Activated naive CD8-positive, alpha-beta T cell treated with anti-CD3 and anti-CD28 coated beads for 36 hours (primary cell): ENCODE measurements at places on chromosomes 5 and 9. TPM values are rescaled to one million over a fixed set of nuclear protein-coding genes. Genes with fewer than 3 reads are reported as not detected.

DNA sequence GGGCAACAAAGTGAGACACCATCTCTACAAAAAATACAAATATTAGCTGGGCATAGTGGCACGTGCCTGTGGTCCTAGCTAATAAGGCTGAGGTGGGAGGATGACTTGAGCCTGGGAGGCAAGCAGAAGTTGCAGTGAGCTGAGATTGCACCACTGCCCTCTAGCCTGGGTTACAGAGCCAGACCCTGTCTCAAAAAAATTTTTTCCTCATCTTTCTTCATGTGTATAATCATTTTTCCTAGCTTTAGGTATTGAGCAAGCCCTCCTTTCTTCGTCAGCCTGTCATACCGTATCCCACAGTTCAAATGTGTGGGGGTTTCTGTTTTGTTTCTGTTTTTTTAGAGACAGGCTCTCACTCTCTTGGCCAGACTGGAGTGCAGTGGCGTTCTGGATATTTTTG lies 41.3 kb downstream of the EHMT1 start:
- H3K4me3 ChIP-seq = no peak overlapping the region
- H3K27ac ChIP-seq = no peak overlapping the region
- peaks cover 30% of the 10 kb centered on the region for H3K4me1 ChIP-seq
- H3K36me3 ChIP-seq = no peaks in the 10 kb centered on the region
- no peaks in the 10 kb centered on the region for H3K27me3 ChIP-seq

DNA sequence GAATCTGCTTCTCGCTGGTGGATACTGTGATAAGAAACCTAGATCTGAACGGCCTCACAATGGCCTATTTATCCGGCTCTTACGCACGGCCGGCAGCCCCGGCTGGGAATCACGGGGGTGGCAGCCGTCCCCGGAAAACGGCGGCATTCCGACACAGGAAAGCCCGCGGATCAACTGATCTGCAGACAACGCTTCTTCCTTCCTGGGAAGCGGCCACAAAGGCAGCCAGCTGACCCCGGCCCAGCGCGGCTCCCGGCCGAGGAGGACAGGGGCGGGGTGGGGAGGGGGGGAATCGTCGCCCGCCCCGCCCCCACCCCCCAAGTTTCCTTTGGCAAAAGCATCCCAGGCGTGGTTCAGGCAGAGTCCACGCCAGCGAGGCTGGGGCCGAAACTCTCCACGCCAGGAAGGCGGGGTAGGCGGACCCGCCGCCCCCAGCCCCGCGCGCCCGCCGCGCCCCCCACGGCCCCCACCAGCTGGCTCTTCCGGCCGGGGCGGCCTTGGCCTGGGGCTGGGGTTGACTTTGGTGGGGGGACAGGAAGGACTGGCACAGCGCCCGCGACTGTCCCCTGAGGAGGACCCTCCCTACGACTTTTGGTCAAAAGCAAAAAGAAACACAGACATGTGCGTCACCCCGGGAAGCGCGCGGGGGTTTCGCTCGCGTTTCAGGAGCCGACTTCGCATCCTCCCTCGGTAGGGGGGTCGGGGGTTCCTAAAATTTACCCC lies 247.7 kb upstream of the ANKRD55 start:
- peaks cover 28% of the 10 kb centered on the region for H3K27me3 ChIP-seq
- peak overlapping the region; percentile 70 for H3K27ac ChIP-seq
- H3K4me1 ChIP-seq = peaks cover 21% of the 10 kb centered on the region

DNA sequence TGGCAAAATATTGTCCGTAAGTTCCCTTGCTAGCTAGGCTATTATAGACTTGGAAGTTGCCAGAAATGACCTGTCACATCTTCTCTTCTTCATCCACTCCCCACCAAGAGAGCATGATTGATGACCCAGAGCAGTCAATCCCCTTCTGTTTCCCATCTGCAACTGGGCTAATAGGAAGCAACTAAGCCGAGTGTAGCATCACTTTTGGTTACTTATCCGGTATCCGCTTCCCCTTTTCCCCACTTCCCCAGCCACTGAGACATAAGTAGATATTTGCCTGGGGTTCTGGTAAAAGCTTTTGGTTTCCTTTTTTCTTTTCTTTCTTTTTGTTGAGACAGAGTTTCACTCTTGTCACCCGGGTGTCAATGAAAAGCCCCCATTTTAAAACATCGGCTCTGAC lies 29.4 kb upstream of the LIFR start:
- H3K27ac ChIP-seq = no peak overlapping the region
- H3K36me3 ChIP-seq = no peaks in the 10 kb centered on the region
- H3K4me1 ChIP-seq = peaks cover 4% of the 10 kb centered on the region
- H3K4me3 ChIP-seq = no peak overlapping the region
- H3K27me3 ChIP-seq = peaks cover 32% of the 10 kb centered on the region

DNA sequence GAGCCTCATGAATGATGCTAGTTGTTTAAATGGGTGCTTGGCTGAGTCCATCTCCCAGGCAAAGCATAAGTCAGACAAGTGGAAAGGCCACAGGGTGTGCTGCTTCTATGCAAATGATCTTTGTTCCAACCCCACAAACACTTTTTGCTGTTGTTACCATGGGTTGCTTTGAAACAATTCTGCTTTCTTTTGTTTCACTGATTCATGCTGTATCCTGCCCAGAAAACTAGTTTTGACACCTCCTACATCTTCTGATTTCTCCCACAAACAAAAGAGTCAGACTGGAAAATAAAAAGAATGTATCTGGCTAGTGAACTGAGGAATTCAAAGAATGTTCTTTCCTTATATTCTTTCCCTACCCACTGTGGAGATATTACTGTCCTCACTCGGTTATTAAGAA lies 298.6 kb downstream of the DIRAS2 start:
- peaks cover 51% of the 10 kb centered on the region for H3K27me3 ChIP-seq
- no peak overlapping the region for H3K4me3 ChIP-seq
- H3K4me1 ChIP-seq = no peaks in the 10 kb centered on the region

DNA sequence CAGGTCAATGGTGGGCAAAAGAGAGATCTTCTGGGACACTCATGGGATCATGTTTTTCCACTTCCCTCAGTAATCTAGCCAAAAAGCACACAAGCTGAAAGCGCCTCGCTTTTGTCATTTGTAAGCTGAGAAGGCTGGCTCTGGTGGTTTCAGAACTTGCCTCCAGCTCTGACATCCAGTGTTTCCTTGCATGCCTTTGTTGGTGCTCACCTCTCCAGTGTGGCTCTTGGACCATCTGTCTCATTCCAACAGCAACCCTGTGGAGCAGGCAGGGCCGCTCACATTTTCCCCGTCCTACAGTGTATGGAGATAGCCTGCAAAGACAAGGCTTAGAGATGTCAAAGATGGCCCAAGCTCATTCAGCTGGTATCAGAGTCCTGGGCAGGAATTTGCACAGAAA lies 160.8 kb upstream of the KLF4 start:
- no peak overlapping the region for H3K27ac ChIP-seq
- no peaks in the 10 kb centered on the region for H3K36me3 ChIP-seq
- no peak for DNase-seq
- no peak overlapping the region for H3K4me3 ChIP-seq
- H3K4me1 ChIP-seq = no peaks in the 10 kb centered on the region
- peaks cover 6% of the 10 kb centered on the region for H3K27me3 ChIP-seq

DNA sequence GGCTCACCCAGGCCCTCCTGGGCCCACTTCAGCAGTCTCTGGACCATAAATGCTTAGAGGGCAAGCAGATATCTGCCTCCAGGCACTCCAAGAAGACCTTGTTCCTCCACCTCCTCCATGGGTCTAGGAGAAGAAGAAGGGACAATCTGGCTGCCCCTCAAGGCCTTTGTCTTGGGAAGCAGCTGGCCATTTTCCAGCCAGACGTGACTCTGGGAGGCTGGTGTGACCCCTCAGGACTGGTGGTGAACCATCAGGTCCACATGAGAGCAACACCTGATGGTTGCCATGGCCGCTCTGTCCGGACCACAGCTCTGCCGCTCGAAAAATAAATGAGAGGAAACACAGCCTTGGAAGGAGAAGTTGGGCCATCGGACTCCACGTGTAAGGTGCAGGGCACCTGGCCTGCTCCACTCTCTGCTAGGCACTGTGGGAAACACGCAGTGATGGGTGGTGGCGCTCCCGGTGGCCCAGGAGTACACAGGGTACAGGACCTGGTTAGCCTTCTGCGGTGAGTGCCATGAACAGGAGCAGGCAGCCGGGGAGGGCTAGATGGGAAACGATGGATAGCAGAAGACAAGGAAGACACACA lies 3.0 kb upstream of the COL5A1 start:
- no peak overlapping the region for H3K4me3 ChIP-seq
- DNase-seq = no peak
- no peak overlapping the region for H3K27ac ChIP-seq
- H3K36me3 ChIP-seq = no peaks in the 10 kb centered on the region
- H3K27me3 ChIP-seq = peaks cover 25% of the 10 kb centered on the region

SHB gene
- 1.2 TPM for total RNA-seq
